ENCODE measurements at places on chromosomes 12 and 14.

DNA sequence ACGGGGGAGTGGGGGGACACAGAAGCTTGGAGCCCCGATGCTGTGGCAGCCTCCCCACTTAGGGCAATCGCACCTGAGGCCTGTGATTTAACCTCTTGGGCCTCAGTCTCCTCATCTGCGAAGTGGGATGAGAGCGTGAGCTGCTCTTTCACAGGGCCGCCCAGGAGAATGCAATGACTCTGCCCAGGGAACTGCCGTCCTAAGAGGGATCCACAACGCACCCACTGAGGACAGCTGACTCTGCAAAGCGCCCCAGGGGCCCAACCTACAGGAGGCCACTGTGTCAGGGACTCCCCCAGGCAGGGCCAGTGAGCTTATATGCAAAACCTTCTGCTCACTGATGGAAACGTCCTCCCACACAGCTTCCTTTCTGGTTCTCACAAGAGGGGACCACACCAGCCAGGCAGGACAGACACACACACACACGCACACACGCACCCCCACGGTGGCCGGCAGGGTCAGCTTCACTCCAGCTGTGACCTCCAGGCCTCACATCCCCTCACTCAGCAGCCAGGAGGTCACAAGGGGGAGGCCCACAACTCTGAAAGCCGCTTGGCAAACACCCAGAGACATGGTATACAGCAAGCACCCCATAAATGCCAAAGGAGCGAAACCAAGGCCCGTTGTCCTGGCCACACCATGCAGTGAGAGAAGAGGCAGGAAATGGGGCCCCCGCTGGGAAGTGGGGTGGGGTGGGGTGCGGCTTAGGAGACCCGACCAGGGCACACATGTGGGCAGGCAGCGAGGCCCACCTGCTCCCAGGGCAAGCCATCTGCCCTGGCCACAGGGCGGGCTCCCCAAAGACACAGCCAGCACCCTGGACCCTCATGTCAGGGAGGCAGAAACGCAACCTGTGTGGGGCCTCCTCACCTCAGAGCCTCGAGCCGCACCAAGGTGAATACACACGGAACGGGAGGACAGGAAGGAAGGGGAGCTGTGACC lies 73.3 kb downstream of the NCOR2 start:
- DNase-seq, result no peak

- DNase-seq, result no peak
These were observed 41.8 kb upstream of the CLMN start for GRCh38 chr14:95361373-95362137.

- DNase-seq, result no peak
These were observed 48.1 kb upstream of the LTBP2 start for GRCh38 chr14:74660167-74660566.

DNA sequence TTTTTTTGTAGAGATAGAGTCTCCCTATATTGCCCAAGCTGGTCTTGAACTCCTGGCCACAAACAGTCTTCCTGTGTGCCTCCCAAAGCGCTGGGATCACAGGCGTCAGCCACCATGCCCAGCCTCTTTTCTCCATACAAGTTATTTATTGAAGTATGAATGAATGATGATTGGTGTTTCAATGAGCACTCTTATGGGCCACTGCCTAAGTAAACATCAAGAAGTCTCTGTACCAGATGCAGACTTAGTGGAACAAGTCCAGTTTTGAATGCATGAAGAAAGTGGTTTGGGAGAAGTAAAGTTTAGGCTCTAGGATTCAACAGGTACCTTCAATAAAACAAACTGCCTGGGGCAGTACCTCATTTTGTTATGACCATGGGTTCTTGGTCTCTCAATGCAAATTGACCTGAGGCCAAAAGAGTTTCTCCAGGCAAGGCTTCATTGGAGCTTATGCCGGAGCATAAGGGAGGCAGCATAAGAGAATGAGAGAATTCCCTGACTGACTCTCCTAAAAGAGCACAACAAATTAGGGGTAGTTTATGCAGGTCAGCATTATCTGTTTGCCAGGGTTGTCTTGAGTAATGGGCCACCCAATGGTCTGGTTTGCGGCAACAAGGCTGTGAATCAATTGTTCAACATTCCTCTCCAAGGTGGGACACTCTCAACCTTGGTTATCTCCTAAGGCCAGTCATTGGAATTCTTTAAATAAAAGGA lies 1.1 kb upstream of the GMFB start:
- no peak for DNase-seq

- no peak for DNase-seq
These were observed 58.7 kb downstream of the ZNF641 start for GRCh38 chr12:48292040-48292439.

- no peak for DNase-seq
These were observed 599.9 kb downstream of the SOX5 start for GRCh38 chr12:23349564-23349963.
